ENCODE measurements at places on chromosomes 7 and 10. TPM values are rescaled to one million over a fixed set of nuclear protein-coding genes. Genes with fewer than 3 reads are reported as not detected.
A peak's percentile ranks its signal among the peaks of the same experiment; 100 is the strongest.

- no peak for DNase-seq
Observed at GRCh38 chr7:50607524-50608125, 42.4 kb upstream of the DDC start.

- no peak for DNase-seq
Observed at GRCh38 chr7:82049442-82049841, 279.6 kb upstream of the HGF start.

DNA sequence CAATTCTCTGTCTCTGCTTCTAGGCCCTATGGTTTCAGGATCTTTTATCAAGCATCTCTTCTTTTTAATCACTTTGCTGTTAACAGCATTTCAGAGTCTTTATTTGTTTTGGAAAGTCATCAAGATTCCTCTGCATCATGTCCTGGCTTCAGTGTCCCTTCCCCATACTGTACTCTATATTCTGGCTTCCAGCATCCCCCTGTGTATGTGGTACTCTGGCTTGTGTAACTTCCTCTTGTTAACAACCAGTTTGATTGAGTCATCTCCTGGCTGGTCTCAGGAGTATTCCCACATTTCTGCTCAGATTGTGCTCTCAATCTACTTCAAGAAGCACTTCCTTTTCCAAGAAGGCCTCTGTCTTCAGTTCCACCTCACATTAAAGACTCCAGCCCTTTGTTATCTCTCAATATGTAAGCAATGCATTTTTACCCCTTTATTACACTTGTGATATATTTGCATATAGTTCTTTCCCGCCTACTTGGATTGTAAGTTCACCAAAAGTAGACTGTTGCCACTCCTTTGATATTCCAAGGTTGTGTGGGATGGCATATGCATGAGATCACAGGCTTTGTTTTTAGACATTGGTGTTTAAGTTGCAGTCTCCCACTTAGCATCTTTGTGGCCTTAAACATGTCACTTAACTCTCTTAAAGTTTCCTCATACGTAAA is 15.1 kb upstream of the ATE1 start:
- DNase-seq, result no peak

DNA sequence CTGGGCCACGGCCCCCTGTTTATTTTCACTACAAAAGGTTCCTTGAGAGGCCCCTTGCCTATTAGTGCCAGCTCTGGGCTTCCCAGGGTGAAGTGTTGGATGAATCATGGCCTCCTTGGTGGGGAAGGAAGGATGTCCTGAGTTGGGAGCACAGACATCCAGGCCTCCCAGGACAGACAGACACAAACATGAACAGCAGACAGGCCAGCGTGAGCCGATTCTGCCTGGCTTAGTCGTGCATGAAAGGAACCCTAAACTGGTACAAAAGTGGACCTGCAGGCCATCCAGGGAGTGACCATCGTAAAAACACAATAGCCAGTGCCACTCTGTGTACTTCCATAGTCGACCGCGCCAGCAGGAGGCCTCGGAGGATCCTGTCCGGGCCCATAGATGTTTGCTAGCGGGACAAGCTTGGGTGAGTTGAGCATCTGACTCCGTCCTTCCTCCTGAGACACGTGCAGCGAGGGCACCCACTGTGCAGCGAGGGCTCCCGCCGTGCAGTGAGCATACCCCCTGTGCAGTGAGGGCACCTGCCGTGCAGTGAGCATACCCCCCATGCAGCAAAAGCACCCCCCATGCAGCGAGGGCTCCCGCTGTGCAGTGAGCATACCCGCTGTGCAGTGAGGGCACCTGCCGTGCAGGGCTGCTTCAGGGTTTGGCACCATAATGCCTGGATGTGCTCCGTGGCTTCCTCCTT is 51.3 kb upstream of the PRKAR1B start:
- no peak for DNase-seq

DNA sequence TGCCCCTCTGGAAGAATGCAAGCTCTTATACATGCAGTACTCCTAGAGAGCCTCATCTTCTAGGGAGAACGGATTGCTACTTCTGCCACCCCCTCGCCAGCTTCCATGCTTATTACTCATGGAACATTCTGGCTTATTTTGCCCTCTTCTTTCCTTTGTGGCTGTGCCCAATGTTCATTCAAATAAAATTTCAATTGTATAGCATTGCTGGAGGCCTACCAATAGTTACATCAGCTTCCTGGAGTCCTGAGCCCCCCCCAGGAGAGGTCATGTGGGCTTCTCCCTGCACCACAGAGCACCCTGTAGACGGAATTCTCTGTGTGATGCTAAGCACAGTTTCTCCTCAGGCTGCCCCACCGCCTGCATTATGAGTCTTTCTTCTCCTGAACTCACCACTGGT is 1094.0 kb downstream of the KCNMA1 start:
- no peak for DNase-seq

- no peak for DNase-seq
Observed at GRCh38 chr7:80781146-80781545, 137.7 kb downstream of the SEMA3C start.

GRCh38 chr10:102235598-102235920 is 5.8 kb downstream of the PITX3 start:
- DNase-seq, result no peak

Gene SFTPD
- not detected for polyA plus RNA-seq

DNA sequence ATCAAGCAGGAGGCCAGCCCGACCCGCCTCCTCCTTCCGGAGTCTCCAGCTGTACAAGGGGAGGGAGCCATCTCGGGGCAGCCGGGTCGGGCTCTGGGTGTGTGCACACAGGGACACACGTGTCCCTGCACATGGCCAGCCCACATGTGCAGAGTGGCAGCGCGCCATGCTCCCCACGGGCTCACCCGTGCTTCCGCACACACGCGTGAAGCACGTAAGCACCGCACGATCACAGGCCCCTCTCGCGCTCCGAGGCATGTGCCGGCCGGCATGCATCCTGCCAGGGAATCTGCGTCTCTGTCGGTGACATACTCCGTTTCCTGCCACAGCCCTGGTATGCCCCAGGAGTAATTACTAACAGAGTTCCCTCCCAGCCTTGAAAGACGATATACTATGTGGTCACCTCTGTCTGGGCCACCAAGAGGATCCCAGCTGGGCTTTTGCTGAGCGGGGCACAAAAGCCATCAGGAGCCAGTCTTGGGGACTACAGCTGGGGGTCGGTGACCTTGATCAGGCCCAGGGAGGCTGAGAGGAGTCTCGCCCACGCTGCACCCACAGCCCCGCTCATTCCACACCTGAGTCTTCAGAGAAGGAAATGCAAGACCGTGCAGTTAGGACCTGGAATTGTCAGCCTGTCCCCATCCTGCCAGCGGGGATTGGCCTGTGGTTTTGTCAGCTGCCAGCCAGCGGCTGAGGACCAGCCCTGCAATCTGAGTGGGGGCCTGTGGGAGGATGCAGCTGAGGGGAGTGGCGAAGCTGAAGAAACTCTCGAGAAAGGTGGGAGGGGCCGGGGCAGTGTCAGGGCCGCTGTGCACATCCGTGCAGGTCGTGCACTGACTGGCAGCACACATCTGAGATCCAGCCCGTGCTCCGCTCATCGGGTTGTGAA is 11.0 kb upstream of the LFNG start:
- peak; percentile 87 for DNase-seq

DNA sequence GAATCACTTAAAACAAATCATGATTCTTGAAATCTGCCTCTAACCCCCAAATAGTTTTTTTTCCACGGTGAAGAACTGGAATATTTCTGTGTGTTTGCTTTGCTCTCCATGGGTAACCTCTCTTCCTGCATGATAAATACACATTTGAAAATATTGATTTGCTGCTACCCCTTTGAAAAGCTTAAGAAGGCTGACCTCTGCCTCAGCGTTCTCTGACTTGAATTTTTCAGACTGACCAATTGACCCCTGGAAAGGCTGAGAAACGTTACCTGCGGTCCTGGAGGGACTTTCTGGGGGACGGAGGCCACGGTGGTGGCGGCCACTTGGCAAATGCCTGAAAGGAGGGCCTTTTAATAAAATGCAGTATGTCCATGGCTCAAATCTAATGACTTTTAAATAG is 520.2 kb downstream of the LRMDA start:
- no peak for DNase-seq

Gene CCNY
- 5.6 TPM for polyA plus RNA-seq

Gene TBX20
- polyA plus RNA-seq, result not detected

Measured in CD4-positive, alpha-beta memory T cell (primary cell).